ENCODE measurements at places on chromosomes 6 and 20.

DNA sequence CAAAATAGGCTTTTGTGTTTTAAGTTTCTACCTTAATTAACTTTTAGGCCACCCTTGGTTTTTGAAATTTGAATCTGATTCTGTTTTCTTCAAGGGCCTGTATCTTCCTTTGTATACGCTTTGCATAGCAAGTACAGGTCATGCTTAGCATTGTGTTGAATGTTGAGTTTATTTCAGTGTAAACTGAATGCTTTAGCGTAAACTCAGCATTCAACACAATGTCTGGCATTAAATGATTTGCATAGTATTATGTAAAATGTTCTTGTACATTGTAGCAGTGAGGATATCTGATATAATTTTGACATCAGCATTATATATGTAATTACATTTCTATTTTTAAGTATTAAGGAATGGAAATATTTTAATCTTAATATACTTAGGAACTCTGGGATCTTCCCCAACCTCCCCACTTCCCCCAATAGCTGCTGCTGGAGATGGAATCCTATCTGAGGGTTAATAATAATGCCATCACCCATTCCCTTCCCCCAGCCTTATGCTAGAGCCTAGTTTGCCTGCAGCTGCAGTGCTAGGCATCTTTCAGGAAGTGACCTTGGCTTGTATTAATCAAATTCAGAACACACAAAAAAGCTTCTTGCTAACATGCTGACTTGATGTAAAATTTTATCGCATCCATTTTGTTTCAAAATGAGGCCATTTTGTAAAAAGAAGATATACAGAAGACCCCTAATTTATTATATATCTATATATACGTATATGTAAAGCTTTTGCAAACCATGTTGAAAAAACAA, 73.1 kb downstream of the NCOA3 start:
- peak; percentile 29 for DNase-seq

DNA sequence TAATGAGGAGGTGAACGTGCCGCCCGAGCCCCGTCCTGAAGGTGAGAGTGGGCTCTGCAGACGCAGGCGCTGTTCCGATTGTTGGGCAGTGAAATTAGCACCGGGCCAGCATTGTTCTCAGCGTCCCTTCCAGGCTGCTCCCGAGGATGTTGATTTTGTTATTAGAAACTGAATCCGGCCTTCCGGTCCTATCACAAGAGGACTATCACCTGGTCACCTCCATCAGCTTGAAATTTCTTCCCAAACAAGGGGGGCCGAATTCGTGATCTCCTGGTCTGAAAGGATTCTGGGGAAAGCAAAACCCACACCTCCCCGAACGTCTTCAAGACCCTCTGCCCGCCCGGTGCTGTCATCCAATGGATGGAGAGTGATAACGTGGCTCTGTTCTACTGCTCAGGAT, 186.0 kb downstream of the TAF4 start:
- DNase-seq = no peak

DNA sequence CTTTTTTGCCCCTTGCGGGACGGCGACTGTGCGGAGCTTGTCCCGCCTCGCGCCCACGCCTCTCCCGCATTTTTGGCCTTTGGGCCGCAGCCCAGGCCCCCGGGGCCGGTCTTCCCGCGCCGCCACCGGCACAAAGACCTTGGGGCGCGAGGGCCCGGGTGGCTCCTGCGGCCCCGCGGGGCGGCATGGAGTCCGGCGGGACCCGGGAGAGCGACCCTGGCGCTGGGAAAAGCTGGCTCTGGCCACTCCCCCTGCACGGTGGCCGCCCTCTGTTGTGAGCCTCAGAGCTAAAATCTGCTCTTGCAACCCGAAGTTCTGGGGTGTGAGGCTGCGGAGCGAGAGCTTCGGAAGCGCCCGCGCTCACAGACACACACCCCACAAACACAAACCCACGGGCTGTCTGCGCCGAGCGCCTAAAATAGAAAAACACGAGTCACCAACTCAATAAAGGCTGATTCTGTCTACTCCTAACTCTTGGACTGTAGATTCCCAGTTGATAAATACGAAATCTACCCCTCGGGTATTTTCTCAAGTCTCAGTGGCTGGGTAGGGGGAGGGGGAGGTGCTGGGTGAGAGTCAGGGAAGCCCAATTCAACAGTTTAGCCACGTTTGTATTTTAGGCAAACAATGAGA, 496 bp upstream of the BEND3 start:
- DNase-seq = no peak

DNA sequence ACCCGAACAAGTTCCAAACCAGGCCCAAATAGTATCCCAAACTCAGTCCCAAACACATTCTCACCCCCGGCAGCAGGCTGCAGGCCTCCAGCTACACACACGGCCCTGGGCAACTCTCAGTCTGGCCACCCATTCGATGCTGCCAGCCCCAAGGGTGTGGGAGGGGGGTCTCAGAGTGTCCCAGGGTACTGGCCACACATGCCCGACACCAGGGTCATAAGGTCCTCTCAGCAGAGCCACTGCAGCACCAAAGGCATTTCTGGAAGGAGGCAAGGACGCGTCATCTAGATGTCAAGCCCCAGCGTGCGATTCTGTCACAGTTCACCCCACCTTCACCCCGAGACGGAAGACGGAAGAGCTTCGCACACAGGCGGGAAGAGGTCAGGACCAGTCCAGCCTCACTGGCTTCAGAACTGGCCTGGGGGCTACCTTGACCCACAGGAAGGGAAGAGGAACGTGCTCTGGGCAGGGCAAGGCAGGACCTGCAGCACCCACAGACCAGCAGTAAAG, 9.5 kb downstream of the MYL9 start:
- DNase-seq = no peak

GRCh38 chr6:109118337-109118736, 23.0 kb downstream of the CEP57L1 start:
- no peak for DNase-seq

All from COR-L47 (cell line).